ENCODE measurements at places on chromosomes 16 and 17. TPM values are rescaled to one million over a fixed set of nuclear protein-coding genes. Genes with fewer than 3 reads are reported as not detected.

Gene ASIC2
- total RNA-seq, result not detected

Gene MYOCD
- total RNA-seq, result 13.7 TPM

Gene TNFRSF13B
- not detected for total RNA-seq

Gene HS3ST3A1
- total RNA-seq, result 7.5 TPM

Gene CLEC3A
- total RNA-seq, result not detected

Gene WNT9B
- total RNA-seq, result not detected

Gene EVPLL
- total RNA-seq, result not detected

Gene KRTAP2-2
- total RNA-seq, result not detected

Gene CCL5
- total RNA-seq, result not detected

Data from osteocyte (in vitro differentiated cells).